ENCODE measurements at places on chromosomes 3 and 15. TPM values are rescaled to one million over a fixed set of nuclear protein-coding genes. Genes with fewer than 3 reads are reported as not detected.

Gene GMNC
- total RNA-seq, result not detected

Gene TTC21A
- total RNA-seq, result 1.5 TPM

Gene CEMIP
- 0.85 TPM for total RNA-seq

Gene ADIPOQ
- not detected for total RNA-seq

Gene SLC27A2
- total RNA-seq, result 7.1 TPM

Gene HESX1
- total RNA-seq, result 0.34 TPM

Gene SHF
- 1.8 TPM for total RNA-seq

Gene TMC3
- 0.05 TPM for total RNA-seq

Gene SLC12A1
- under 0.01 TPM for total RNA-seq

Gene XCR1
- not detected for total RNA-seq

Gene SGO1
- total RNA-seq, result 10.5 TPM

Gene LRRIQ4
- not detected for total RNA-seq

Gene PHC3
- total RNA-seq, result 21.1 TPM

GRCh38 chr15:57657619-57658018 is 48.9 kb upstream of the POLR2M start:
- DNase-seq, result no peak

DNA sequence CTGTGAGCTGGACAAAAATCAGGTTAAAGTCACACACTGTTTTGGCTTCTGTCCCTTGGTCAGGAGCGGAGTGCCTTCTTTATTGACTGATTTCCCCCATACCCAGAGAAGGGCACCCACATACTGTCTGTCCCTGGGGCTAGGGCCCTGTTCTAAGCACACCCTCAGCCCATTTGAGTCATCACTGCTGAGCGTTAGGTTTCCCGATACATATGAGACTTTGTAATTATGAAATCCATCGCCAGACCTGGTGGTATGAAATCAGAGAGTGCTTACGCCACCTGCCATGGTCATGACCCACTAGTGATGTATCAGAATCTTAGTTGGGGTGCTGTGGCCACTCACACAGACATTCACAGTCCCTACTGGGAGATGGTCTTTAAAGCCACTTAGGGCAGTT is 96.8 kb downstream of the CHDH start:
- no peak for DNase-seq

GRCh38 chr3:4983739-4984510 is 4.7 kb downstream of the BHLHE40 start:
- DNase-seq, result peak; percentile 75

GRCh38 chr3:122975163-122975923 is 52.2 kb downstream of the SEMA5B start:
- no peak for DNase-seq

GRCh38 chr3:150079029-150079739 is 108.5 kb upstream of the PFN2 start:
- DNase-seq, result no peak

GRCh38 chr3:11643201-11643603 is 513 bp downstream of the VGLL4 start:
- DNase-seq, result peak; percentile 56

DNA sequence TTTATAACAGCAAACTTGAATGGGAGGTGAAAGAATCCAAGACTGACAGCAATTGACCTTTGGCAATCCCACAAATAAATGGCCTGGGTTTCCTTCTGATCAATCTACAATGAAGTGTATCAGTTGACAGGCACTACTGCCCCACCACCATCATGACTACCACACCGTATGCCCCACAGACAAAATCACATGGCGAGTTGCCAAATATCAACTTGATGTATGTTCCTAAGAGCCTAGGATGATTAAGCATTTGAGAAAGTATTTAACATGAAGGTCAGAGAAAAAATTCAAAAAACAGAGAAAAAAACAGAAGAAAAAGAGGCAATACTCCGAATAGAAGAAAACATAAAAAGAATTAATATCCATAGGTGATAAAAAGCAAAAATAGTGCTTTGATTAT is 215.9 kb upstream of the STAC start:
- DNase-seq, result no peak

DNA sequence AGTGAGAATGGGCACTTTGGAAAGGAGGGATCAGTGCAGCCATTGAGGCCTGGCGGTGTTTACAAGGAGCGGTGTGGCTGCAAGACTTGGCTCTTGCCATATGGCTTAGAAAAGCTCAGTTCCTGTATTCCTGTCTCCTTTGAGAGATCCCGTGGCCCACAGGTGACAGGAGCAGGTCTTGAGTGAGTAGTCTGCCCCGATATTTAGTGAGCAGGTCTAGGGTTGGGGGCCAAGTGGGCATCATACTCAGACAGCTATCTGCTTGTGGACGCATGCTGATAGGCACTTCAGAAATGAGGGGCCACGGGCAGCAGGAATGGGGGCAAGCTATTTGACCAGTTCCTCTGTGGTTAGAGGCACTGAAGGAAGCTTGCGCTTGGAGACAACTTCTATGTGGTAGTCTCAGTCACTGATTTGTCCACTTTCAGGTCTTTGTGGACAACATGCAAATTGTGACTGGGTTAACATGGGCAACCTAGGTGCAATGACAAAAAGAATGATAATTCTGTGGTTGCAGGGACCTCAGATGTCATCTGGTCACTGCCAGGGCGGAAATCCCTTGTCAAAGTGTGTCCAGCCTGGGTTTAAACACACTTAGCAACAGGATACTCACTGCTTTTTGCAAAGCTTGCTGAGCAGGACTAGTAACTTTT is 1.1 kb downstream of the TMED3 start:
- DNase-seq, result no peak

DNA sequence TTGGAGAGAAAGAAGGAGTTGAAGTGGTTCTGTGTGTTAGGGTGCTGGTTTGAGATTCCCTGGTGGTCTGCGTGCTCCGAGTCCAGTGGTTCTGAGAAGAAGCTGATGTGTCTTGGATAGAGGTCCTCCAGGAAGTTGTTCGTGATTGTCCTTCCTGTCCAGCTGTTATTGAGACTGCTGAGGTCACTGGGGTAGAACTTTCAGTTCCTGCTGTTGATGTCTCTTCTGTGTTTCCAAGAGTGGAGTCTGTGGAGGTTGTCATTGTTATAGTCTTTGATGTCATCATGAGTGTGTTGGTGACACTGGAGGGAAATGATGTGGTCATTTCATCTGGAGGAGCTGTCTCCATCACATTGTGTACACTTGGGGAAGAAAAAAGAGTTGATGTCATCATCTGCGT is 20.8 kb downstream of the MUC4 start:
- DNase-seq, result no peak

- DNase-seq, result no peak
Measured at GRCh38 chr3:128435058-128435457, 31.6 kb downstream of the DNAJB8 start.

GRCh38 chr3:104257486-104257885 is 1109.2 kb upstream of the ALCAM start:
- no peak for DNase-seq

GRCh38 chr3:9906480-9906879 is 3.8 kb downstream of the IL17RE start:
- DNase-seq, result no peak

DNA sequence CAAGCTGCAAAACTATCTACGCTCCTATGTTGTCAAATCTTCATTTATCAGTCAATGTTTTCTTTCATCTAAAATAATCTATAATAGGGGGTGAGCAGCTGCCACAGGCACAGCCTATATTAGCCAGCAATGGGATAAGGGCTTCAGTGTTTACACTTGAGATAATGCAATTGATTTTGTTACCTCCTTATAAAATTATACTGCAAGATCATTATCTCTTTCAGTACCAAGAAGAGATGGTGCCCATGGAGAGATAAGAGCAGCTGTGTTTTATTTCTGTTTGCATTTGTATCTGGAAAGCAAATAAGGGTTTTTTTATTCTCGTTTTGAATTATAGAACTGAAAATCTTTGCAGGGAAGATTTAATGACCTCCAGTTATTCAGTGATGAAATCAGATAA is 68.9 kb downstream of the PLD1 start:
- no peak for DNase-seq

DNA sequence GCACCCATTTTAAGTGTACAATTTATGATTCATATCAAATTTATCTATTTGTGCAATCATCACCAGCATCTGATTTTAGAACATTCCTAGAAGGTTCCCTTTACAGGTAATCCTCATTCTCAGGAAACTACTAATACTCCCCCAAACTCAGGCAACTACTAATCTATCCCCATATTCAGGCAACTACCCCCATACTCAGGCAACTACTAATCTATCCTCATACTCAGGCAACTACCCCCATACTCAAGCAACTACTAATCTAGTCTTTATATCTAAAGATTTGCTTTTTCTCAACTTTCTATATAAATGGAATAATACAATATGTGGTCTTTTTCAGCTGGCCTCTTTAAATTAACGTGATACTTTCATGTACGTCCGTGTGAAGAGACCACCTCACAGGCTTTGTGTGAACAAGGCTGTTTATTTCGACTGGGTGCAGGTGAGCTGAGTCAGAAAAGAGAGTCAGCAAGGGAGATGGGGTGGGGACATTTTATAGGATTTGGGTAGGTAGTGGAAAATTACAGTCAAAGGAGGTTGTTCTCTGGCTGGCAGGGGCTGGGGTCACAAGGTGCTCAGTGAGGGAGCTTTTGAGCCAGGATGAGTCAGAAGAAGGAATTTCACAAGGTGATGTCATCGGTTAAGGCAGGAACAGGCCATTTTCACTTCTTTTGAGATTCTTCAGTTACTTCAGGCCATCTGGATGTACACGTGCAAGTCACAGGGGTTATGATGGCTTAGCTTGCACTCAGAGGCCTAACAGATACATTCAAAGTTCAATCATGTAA is 1444.5 kb upstream of the CADM2 start:
- DNase-seq, result no peak

GRCh38 chr15:47333734-47334133 is 383.6 kb upstream of the SEMA6D start:
- DNase-seq, result no peak

DNA sequence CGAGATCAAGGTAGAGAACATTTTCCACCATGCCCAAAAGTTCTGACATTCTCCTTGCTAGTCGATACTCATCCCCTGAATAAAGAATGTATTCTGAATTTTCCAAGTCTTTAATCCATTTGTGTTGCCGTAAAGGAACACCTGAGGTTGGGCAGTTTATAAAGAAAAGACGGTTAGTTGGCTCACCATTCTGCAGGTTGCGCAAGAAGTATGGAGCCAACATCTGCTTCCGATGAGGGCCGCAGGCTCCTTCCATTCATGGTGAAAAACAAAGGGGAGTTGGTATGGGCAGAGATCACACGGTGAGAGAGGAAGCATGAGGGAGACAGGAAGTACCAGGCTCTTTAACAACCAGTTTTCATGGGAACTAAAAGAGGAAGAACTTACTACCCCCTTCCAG is 121.2 kb downstream of the DCLK3 start:
- DNase-seq, result no peak

GRCh38 chr15:62298811-62299210 is 133.7 kb upstream of the C2CD4B start:
- no peak for DNase-seq

DNA sequence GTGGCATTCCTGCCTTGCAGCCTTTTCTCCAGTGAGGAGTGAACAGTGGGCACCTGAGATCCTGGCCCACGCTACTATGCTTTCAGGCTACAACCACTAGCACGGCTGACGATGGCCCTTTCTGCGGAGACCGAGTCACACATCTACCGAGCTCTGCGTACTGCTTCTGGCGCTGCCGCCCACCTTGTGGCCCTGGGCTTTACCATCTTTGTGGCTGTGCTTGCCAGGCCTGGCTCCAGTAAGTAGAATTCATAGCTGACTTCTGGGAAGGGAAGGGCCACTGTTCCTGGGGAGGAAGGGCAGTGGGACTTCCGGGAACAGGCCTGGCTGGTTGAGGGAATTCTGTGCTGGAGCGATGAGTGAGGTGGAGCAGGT is 648 bp downstream of the CYB561D2 start:
- DNase-seq, result no peak

DNA sequence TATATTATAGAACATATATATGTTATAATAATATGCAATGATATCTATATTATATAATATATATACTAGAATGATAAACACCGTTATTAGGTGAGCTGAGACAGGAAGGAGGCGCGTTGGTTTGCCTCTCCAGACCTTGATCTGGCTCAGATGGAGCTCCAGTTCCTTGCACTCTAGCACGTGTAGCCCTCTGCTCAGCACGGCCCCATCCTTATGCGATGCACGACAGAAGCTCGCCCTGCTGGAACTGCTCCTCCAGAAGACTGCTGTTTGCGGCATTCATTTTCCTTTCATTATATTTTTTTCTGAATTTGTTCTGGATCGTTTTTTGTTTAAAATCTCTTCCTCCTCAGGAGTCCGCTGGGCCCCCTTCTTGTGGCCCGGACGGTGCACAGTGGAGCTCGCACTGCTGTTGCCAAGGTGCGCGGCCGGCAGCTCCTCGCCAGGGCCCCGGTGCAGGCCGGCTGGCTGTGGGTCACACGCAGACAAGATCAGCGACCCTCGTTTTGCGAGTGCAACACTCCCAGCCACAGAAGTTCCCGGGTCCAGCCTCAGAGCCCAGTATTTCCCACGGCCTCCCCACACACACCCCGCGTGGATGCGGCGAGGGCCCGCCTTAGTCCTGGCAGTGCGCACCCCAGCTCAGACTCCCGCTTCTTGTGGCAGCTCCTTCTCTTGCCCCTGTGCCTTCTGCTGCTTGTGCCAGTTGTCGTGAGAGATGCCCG is 112.2 kb downstream of the CHL1 start:
- no peak for DNase-seq

DNA sequence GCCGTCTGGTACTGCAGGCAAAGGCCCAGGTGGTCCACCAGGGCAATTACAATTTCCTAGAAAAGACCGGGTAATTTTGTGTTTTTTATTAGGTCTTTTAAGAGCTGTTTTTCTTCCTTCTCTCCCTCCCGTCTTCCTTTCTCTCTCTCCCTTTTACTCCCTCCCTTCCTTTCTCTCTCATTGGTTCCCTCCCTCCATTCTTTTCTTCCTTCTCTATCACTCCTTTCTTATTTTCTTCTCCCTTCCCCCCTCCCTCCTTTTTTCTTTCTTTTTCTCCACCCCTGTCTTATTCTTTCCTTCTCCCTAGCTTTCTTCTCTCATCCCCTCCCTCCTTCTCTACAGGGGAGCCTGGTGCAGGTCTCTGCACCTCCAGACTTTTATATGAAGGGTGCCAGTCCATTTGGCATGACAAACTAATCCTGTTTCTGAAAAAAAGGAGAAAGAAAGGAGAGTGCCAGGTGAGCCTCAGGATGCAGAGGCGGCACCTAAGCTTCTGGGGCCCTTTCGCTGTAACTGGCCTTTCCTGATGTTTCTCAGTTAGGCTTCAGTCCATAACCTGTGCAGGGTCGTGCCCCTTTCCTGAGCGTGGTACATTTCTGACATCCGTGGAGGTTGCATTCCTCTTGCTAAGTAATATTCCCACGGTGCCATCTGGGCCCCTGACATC is 9.1 kb upstream of the ONECUT1 start:
- DNase-seq, result no peak

- no peak for DNase-seq
Measured at GRCh38 chr3:187992609-187993008, 161.3 kb upstream of the LPP start.

DNA sequence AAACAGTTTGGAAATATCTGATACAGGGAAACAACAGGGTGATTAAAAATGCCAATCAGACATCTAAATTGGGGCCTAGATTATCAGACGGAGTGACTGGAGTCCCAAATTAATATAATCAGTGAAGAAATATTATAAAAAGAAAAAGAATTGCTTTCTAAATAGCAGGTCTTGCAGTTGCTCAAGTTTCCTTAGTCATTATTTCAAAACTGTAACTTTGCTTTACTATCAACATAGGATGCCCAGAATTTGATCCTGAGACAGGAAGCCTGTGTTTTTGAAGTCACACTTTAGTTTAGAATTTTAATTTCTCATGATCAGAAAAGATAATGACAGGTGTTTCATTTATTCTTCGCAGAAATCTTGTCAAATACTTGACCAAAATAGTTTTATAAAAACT is 105.9 kb downstream of the IL1RAP start:
- DNase-seq, result no peak
